NCI-H1930 (cell line): ENCODE measurements at places on chromosomes 5 and 9.

DNA sequence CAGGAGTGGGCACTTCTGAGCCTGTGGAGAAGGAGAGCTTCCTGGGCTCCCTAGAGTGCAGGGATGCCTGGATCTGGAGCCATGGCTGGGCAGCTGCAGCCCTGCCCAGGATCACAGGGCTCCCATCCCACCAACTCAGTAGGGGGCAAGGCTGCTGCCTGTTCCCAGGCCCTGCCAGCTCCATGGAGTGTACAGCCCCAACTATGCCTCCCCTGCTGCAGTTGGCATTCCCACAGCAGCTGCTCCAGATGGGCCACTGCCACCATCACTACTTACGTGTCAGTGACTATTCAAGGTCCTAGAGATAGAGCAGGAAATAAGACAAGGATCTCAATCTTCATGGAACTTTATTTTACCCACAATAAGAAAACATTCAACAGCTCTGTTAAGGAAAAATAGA is 107.1 kb upstream of the TNPO1 start:
- DNase-seq, result no peak

- no peak for DNase-seq
Measured at GRCh38 chr5:136853971-136854370, 488.6 kb upstream of the TRPC7 start.

DNA sequence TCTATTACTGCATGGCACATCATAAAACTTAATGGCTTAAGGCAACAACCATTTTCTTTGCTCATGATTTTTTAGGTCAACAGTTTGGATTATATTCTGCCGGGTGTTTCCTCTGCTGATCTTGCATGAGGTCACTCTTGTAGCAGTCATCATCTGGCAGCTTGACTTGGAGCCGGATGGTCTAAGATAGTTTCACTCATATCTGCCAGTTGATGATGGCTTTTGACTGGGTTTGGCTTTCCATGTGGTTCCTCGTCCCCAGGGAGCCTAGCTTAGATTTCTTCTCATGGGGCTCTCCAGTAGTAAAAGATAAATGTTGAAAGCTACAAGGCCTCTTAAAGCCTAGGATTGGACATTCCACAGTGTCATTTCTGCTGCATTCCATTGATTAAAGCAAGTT is 27.4 kb downstream of the LNPEP start:
- no peak for DNase-seq

DNA sequence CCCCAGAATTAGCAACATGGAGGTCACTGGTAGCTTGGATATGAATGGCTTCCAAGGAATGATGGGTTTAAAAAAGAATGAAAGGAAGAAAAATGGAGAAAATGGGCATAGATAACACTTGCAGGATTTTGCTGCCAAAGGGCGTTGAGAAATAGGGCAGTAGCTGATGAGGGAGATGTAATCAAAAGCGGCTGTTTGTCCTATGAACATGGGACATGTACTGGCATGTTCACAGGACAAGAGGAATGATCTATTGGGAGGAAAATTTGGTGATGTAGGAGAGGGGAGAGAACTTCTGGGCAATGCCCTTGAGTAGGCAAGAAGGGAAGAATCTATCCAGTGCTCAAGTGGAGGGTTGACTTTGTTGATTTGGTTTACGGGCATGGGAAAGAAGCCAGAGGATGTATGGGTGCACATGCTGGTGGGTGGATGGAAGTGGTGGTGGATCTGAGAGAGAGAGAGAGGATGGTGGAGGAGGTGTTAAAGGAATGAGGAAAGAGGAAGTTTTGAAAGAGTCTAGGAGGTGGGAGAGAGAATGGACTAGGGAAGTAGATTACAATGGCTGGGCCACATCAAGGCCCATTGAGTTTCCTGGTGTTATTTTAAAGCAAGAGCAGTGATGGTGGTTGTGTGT is 115.1 kb upstream of the MVB12B start:
- no peak for DNase-seq

DNA sequence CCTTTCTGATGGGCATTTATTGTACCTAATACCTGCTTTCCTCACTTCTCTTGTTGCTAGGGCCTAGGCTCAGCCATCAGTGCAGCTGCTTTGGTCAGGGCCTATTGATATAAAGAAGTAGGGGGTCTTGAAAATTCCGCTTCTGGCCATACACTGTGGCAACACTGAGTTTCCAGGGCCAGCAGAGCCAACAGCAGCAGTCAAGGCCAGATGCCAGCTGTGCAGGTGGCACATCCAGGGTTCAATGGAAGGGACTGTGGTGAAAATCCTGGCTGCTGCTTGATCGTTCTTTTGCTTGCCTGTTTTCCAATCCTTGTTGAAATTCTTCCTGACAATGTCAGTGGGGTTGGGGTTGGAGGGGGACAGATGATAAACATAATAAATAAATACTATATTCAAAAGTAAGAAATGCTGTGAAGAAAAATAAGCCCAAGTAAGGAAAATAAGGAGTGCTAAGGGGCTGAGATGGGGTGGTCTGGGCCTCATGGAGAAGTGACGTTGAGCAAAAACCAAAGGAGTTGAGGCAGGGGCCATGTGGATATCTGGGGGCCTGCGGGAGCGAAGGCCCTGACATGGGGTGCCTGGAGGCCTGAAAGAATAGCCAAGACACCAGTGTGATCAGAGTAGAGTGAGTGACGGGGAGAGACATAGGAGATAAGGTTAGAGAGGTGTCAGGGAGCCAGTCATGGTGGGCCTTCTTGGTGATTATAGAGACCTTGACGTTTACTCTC is 91.0 kb upstream of the ALDH1B1 start:
- DNase-seq, result no peak

- DNase-seq, result no peak
Measured at GRCh38 chr5:177538876-177539275, 15.5 kb downstream of the FAM193B start.

DNA sequence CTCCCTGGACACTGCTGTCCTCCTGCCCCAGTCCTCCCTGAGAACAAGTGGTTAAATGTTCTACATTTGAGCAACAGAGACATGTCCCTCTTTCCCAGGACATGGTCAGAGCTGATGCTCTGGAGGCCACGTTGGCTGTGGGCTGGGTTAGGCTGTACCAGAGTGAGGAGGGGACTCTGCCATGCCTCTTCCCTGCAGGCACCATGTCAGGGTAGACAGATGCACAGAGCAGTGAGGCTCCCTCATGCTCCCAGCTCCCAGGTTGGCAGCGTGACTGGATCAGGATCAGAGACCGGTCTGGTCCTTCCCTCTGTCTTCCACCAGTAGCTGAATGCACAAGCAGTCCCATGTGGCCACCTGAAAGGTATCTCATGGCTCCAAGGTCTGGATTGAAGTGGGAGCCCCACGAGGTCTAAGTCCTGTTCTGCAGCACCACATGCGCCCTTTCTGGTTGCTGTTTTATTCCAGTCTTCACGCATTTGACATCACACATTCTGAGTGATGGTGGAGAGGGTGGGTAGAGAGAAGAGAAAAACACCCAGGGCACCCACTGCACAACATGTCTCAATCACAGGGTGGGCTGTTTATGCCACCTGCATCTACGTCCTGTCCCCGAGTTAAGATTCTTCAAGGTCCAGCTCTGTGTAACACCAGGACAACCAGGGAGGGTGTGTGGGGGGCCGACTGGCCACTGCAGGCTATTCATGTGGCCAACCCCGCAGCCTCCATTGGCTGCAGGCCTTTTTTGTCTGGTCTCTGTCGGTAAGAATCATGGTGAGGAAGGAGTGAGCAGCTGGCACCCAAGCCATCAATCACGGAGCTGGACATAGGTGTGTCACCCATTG is 204.9 kb downstream of the FANCC start:
- DNase-seq, result no peak

GRCh38 chr9:133280392-133280791 is 5.4 kb upstream of the ABO start:
- no peak for DNase-seq

DNA sequence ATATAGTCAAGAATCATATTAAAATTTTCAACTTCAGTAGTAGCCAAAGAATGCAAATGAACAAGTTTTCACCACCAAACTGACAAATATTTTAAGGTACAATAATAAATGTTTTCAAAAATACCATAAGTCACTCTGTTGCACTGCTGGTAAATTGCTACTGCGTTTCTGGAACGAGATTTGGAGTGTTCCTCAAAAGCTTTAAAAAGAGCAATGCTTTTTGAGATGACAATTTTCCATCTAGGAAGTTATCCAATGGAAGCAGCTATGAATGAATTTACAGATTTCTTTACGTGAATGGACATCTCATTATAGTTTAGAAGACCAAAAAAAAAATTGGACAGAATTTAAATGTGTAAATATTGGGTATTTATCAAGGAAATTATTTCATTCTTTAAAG is 173.2 kb upstream of the OR13F1 start:
- no peak for DNase-seq
